Mesenteric fat pad (tissue), 1 donor: ENCODE measurements at places on chromosomes 12 and 14.

DNA sequence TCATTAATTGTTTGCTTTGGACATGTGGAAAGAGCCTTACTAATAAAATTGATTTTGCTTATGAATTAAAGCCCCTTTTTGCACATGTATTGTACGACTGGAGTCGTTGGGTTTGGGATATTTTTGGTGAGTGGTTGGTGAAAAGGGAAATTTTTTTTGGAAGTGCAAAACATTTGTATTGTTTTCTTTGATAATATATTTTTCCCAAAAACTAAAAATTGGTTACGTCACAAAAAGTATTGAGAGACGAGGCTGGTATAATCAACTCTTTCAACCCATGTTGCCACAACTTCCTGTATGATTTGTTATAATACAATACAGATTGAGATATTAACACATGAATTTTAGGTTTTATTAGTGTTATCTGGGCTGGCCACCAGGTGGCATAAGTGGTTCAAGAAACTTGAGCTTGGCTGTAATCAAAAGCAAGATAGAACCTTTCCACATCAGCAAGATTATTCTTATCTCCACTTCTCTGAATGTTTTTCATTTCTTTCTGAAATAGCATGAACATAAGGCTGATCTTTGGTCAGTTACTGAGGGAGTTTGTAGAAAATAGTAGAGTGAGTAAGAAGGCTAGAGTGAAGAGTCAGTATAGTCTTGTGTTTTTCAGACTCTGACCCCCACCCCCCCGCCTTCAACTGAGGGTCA, 8.7 kb downstream of the NGDN start:
- no peak for DNase-seq

GRCh38 chr14:38662781-38663180, 406.9 kb upstream of the CLEC14A start:
- no peak for DNase-seq

- DNase-seq = peak; percentile 68
Observed at GRCh38 chr12:31006416-31007152, 67.1 kb upstream of the DDX11 start.

GRCh38 chr14:73231981-73232851, 5.1 kb upstream of the PAPLN start:
- no peak for DNase-seq

DNA sequence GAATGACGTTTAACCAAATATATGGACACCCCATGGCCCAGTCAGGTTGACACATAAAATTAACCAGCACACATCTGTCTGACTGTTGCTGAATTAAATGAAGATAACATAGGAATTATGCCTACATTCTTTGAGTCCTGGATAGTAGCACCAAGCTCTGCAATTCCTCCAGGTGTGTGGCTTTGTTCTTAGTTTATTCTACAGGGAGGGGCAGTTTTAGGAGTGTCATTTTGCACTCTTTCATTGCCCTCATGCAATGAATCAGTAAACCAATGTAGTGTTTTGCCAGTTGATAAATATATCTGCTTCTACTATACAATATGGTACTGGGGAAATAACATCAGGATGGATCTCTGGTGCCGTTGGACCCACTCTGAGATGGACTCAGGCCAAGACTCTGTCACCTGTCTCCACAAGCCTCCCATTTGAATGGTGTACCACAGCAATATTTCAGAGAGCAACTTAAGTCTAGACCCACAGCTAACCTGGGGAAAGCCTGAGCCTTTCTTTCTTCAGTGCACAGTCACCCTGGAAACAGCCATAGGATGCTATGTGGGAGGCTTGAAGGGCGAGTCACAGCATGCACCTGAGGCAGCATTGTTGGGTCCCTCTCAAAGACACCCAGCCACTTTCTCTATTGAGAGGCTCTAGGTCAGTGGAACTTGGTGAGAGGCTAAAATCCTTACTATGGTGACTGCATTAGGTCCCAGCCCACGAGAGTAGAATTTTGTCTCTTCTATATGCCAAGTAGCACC, 73.2 kb downstream of the ANO4 start:
- no peak for DNase-seq
